ENCODE measurements at places on chromosomes 2 and 18.
A peak's percentile ranks its signal among the peaks of the same experiment; 100 is the strongest.

GRCh38 chr2:179049203-179049545 lies 763 bp downstream of the CCDC141 start:
- peak; percentile 17 for DNase-seq

DNA sequence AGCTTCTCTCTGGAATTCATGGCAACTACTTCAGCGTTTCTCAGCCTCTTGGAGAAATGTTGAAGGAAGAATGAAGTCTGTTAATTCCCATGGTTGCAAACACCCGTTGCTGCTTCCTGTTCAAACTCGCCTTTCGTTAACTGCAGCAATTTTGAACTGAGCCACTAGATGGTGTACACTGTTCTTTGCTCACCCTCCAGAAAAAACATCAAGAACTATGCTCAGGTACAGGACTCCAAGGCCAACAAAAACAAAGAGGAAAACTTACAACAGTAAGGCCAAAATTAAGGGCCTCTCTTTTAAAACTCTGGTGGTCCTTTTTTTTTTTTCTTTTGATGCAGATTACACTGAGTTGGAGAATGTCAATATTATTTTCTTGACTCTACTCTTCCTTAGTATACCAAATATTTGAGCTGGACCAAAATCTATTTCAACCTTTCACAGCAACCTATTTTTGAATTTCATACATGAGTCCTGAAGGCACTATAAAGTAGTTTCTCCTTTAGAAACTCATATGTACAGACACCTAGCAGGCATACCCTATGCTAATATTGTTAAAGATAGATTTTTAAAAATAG lies 58.2 kb downstream of the KLHL14 start:
- peak; percentile 40 for DNase-seq

- DNase-seq, result no peak
These were observed 130.6 kb downstream of the MBP start for GRCh38 chr18:77001979-77002378.

DNA sequence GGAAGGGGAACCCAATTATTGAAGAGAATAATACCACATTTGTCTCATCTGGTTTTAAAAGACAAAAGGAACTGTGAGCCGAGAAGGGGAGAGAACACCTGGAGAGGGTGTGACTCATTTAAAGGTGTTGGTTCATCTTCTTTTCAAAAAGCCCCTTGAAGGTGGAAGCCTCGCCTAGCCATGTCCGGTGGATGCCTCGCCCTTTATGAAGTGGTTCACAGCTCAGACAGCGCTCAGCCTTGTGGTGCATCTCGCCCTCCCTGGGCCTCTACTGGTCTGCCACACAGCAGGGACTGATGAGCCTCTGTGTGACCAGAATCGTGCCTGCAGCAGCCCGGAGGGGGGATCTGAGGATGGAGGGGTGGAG lies 290.0 kb upstream of the CXCR4 start:
- DNase-seq, result no peak

All from CD4-positive, alpha-beta T cell treated with Interleukin-17A for 1 hour (primary cell).